ENCODE measurements at places on chromosomes 12 and 14. TPM values are rescaled to one million over a fixed set of nuclear protein-coding genes. Genes with fewer than 3 reads are reported as not detected.

OSGEP gene
- 40.8 TPM for polyA plus RNA-seq

DHRS2 gene
- 0.11 TPM for polyA plus RNA-seq

DNA sequence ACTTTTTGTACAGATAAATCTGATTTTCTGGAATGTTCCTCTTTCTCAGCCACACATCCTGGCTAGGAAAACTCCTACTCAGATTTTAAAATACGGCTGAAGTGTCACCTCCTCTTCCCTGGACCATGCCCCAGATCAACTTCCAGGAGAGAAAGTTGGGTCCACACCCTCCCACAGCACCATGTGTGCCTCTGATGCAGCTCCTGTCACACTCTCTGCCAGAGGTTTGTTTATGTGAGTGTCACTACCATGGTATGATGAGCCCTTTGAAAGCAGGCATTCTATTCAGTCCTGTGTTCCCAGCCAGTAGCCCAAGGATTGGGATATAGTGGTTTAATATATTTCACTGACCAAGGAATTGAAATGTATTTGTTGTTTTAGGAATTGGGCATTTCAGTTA lies 287.2 kb upstream of the ATP2B1 start:
- no peak for DNase-seq

DNA sequence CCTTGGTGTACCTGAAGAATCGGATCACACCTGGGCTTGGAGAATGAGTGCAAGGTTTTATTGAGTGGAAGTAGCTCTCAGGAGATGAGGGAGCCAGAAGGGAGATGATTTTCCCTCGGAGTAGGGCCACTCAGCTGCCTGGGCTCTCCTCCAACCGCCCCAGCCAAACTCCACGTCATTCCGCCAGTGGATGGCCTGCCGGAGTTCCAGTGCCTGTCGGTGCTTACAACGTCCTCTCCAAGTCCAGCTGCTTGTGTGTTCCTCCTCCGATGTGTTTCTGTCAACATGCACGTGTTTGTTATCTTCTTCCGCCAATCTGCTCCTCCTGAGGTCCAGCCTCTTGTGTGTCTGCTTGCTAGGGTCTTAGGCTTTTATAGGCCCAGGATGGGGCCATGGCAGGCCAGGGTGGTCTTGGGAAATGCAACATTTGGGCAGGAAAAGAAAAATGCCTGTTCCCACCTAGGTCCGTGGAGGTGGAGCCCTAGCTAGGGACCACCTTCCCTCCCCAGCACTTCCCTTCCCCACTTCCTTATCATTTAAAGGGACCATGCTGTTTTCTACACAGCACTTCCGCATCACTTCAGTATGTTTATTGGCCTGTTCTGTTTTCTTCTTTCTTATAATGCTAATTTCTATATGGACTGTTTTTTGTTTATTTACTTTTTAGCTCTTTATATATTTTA lies 343.2 kb downstream of the PDZRN4 start:
- no peak for DNase-seq

IFNG gene
- polyA plus RNA-seq: not detected

GRCh38 chr14:97638864-97639263 lies 841.7 kb downstream of the VRK1 start:
- DNase-seq: no peak
